ENCODE measurements at places on chromosomes 5 and 9.

DNA sequence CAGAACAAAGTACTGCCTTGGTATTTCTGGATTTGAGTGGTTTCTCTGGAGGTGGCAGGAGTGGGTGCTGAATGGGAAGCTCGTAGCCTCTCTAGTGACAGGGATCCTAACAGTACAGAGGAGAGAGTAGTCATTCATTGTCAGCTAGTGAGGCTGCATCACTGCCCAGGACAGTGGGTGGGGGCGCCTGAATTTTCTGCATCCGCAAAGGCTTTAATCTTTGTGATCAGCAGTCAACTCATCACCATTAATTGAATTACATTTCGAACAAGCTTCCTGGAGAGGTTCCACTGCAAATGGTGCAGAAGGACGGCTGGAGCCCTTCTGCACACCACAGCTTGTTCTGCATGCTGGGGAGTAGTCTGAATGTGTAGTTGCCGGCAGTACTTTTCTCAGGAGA, 77.5 kb downstream of the HSPA4 start:
- no peak for DNase-seq

DNA sequence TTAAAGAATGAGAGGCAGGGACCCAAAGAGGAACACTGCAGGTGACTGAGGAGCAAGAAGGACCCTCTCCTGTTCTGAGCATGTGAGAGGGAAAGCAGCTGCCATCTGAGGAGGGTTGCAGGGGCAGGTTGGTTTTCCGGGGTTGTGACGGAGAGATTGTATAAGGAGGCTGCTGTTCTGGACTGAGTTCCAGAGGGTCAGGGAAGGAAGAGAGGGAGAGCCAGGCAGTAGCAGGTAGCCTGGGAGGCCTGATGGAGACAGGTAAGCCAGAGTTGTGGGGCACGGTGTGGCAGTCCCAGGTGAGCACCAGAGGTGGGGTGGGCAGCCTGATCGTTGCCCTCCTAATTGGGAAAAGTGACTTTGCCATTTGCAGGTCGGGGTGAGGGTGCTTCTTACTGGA, 9.8 kb downstream of the CCT5 start:
- no peak for DNase-seq

DNA sequence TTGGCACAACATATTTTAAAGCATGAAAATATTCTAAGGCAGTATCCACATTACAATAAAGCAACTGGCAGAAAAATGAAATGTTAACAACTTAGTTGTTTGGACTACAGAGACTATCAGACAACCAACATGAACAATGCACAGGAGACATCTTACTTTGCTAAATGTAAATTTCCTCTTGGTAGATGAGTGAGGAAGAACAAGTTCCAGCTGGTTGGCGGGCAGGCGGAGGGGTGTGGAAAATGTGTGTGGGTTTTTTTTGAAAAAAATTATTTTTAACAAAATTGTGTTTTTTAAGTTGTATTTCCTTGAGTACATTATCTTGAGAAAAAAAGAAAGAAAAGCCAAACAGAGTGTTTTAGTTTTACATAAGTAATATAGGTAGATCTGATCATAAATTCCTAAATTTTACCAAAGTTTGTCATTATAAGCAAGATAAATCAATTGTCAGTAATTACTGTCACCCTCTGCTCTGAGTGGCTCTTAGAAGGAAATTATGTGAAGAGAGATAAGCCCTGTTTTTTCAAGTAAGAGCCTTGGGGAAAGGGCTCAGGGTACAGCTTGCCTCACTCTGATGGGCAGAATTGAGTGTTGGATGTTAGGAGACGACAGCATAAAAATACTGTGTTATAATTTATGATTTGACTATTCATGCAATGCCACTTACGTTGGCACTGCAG, 42.5 kb downstream of the TMEM167A start:
- no peak for DNase-seq

- DNase-seq, result no peak
Observed at GRCh38 chr9:13352451-13352979, 73.0 kb upstream of the MPDZ start.

DNA sequence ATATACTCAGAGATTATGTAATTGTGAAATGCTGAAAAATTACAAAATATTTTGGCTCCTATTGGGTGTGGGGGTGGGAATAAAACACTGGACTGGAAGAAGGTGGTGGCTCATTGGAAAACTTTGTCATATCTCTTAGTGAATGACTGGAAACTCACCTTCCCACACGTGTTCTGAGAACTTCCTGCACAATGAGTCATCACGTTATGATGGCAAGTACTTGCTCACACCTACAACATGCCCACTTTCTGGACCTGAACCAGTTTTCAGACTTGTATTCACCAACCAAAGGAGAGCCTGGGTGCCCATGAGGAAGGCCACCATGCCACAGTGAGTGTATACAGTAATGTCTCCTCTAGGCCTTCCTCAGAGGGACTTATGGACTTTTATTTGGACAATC, 294.8 kb downstream of the ASTN2 start:
- DNase-seq, result no peak

GRCh38 chr5:123610209-123610608, 98.2 kb downstream of the CSNK1G3 start:
- DNase-seq, result no peak

- DNase-seq, result no peak
Observed at GRCh38 chr9:108551030-108551841, 304.6 kb downstream of the ACTL7B start.

DNA sequence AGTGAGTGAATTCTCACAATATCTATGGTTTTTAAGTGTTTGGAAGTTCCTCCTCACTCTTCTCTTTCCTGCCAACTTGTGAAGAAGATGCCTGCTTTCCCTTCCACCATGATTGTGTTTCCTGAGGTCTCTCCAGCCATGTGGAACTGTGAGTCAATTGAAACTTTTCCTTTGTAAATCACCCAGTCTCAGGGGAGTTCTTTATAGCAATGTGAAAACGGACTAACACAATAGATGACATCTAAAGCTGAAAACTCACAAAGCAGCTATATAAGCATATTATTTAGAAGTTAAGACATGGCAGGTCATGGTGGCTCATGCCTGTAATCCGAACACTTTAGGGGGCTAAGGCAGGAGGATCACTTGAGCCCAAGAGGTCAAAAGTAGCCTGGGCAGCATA, 130.2 kb downstream of the ARRDC3 start:
- DNase-seq, result no peak

GRCh38 chr5:169753795-169754194, 116.7 kb downstream of the DOCK2 start:
- no peak for DNase-seq

GRCh38 chr5:136927571-136927970, 562.2 kb upstream of the TRPC7 start:
- no peak for DNase-seq

DNA sequence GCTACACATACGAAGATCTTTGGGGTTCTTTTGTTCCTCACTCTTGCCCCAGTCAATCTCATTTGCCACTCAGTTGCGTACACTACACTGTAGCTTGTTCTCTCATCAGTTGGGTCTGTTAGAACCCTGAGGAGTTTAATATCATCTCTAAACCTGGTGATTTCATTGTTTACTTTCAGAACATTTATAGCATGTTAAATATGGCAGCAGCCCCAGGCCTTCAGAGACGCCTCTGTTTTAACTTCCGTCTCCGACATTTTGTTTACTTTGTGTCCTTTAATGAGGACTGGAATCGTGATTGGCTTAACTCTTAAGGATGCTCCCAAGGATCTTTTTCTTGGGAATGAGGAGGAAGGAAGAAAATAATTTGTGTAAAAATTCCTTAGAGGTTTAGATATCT, 510.1 kb downstream of the NR2F1-AS1 start:
- no peak for DNase-seq

GRCh38 chr9:98691890-98692289, 16.8 kb downstream of the GABBR2 start:
- DNase-seq, result no peak

GRCh38 chr5:130141659-130142320, 237.5 kb downstream of the CHSY3 start:
- DNase-seq, result no peak

DNA sequence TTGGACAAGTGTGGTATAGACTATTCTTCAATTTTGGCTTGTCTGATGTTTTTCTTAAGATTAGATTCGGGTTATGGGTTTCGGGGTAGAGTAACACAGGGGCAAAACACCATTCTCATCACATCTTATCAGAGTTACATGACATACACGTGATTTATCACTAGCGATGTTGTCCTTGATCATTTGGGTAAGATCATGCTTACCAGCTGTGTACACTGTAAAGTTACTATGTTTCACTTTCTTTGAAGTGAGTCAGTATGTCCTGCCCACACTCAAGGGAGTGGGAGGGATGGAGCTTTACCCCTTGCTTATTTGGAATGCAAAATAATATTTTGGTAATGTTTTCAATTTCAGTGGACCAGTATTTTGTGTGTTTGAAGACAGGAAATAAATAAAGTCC, 101.8 kb upstream of the TAF11L2 start:
- no peak for DNase-seq

- peak; percentile 27 for DNase-seq
Observed at GRCh38 chr5:42912184-42912798, 100.6 kb upstream of the SELENOP start.

DNA sequence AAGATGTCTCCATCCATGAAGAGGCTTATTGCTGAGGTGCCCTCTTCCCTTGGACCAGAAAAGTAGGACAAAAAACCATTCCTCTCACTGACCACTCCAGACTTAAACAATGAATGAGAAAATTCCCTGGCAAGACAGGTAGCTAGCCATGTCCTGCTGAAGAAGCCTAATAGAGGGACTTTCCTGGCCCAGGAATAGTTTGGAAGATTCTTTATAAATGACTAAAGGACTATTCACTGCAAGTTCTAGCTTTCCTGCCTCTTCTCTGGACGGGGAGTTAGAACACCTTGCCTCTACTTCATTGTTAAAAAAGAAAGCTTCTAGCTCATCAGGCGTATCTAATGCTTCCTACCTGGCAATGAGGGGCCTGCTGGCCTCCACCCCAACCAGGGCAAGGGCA, 153.6 kb downstream of the NR3C1 start:
- DNase-seq, result no peak

DNA sequence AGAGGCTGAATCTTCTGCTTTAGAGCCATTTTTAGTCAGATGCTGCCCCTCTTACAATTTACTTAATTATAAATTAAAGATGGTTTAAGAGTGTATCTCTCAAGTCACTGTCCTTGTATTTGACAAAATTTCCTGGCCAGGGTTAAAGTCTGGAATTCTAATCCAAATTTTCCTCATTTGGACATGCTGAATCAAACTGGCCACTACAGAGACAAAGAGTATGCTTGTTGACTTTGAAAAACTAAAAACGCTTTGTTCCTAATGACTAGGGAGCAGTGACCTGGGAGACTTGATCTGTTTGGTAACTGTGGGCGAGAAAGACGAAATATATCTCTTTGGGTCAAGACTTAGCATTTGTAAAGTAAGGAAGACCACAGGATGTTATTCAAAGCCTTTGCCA, 303.2 kb downstream of the ZSWIM6 start:
- DNase-seq, result no peak

GRCh38 chr9:115016344-115016743, 86.0 kb upstream of the TNFSF8 start:
- DNase-seq, result no peak

- no peak for DNase-seq
Observed at GRCh38 chr9:137350696-137351584, 48.9 kb upstream of the NRARP start.

DNA sequence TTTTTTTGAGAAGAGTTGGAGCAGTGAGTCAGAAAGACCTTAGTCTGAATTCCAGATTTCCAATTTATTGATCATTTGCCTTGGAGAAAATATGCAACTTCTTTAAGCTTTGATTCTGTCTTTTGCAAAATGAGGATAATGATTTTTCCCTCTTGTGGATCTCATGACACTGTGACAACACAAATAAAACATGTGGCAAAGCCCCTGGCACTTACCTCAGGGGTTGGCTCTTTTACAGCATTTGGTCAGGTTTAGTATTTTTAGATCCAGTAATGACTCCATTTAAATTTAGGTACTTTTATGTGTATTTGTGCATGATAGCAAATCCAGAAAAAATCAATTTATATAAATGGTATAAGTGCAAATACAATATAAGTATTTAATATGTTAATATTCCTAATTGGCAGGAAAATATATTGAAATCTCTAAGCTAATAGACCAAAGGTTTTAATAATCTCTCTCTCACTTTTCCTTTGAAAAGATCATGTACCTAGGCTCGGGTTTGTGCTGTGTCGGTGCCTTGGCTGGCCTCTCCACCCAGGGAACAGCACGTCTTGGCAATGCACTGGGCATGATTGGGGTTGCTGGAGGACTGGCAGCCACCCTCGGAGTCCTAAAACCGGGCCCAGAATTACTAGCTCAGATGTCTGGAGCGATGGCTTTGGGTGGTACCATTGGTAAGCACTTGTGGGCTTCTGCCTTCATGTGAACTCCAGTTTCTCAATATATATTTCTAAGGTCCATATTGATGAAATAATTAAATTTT, 49.7 kb downstream of the NNT start:
- no peak for DNase-seq

DNA sequence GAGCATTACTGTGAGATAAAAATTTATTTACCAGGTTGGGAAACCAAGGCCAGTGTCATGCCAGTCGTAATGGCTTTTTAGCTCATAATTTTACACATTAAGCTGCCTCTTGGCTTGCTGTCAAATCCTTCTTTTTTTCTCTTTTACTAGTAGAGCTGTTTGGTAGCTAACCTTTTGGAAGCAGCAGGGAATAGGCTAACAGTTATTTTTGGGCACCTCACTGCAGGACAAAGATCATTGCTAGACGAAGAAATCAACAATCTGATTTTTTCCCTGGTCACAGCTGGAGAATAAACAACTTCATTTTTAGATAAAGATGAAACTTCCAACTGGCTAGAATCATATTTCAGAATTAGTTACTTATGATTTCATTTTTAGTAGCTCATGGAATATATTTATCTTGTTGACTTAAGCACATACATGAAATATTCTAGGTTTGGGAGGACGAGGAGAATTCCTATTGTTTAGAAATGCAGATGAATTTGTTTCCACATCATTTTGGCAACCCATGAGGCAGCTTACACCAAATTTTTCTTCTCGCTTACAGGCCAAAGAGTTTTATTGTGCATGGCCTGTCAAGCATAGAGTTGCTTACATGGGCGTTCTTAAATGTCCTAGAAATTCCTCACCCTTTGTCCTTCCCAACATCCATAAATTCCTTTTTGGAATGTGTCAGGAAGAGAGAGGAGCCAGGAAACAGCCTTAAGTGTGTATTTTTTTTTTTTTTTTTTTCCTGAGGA, 19.6 kb downstream of the TNC start:
- DNase-seq, result no peak

- DNase-seq, result no peak
Observed at GRCh38 chr5:169343766-169344165, 42.8 kb upstream of the SLIT3 start.
